Mesenteric fat pad (tissue), 1 donor: ENCODE measurements at places on chromosomes 2 and 18. TPM values are rescaled to one million over a fixed set of nuclear protein-coding genes. Genes with fewer than 3 reads are reported as not detected.

DNA sequence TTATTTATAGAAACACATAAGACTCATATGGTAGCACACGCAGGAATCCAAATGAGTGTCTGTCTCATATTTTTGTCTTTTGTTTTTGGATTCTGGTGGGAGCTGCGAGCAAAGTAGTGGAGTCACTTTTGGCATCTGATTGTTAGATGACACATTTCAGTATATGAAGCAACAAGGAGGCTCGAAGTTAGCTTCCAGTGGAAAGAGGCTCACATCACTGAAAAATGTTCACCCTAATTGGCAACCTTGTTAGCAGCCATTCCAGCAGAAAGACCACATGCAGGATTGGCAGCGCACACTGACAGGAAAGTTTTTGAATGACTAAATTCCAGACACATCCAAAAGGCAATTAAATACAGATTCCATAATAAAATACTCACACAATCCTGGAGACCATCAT is 87.4 kb downstream of the MYT1L start:
- DNase-seq, result no peak

DNA sequence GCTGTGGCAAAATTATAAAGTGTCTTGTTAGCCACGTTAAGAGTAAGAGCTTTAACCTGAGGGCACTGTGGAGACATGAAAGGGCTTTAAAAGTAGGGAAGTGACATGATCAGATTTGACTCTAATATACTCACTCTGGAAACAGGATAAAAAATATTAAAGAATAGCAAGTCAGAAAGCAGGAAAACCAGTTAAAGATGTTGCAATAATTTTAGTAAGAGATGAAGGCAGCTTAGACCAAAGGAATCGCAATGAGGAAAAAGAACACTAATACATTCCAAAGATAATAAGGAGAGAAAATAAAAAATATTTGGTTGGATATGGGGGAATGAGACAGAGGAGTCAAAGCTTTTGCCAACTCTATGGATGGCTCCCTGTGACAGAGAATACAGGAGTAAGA is 183.8 kb downstream of the DYM start:
- DNase-seq, result no peak

DNA sequence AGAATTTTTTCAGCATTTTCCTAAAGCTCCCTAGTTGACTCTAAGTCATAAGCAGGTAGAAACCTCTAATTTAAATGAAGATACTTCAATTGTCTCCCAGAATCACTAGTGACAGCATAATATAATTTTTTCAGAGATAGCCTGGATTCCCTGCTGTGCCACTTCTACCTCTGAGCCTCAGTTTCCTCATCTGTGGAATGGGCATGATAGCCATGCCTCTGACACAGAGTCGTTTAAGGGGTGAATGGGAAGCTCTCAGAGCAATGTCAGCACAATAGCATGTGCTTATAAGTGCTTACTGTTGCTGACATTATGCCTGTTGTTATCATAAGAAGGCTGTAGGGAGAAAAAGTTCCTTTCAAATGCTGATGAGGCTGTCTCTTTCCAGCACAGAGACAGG is 48.0 kb downstream of the SFXN5 start:
- no peak for DNase-seq

DNA sequence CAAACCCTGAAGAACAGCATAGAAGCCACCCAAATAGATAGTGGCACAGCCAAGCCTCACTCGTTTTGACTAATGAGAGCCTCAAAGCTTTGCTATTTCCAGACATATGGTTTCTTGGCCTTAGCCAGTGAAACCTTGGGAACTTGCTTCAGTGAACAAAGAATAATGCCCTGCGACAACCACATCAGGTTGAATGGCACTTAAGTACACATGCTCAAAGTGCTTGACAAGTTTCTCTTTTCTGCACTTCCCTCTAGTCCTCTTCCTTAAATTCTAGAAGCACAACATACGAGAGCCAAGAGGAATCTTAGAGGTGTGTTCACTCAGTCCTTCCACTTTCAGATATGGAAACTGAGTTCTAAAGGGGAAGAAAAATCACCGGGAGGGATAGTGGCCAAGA is 258.3 kb downstream of the HAUS1 start:
- DNase-seq, result no peak

- no peak for DNase-seq
Measured at GRCh38 chr2:161418275-161418714, 2.2 kb downstream of the TBR1 start.

DNA sequence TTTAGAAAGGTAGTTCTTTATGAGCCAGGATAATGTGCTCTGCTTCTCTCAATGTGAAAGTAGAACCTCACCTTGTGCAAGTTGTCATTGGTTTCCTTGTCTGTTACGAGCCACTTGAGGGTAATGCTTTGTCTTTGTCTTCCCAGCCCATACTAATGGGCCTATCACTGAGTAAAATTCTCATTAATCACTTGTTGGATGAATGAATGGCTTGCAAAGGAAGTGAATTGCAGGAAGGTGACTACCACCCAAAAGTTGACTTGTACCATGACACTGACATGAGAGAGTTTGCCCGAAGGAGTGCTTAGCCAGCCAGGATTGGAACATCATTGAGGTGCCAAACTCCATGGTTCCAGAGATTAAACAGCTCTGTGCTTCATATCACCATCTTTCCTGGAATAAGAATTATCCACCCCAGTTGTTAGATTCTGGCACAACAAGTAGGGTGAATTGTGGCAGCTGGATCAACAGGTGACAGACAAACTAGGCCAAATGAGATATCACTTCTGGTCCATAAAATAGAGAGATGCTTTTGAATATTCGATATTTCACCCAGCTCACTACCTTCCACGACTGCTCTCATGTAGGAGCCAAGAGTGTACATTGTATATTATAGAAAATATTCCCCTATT is 20.5 kb upstream of the CD28 start:
- DNase-seq, result no peak

Gene KIF1A
- total RNA-seq, result not detected

Gene C2orf74
- 6.9 TPM for total RNA-seq
